IMR-90 (cell line): ENCODE measurements at places on chromosomes 6 and 20. TPM values are rescaled to one million over a fixed set of nuclear protein-coding genes. Genes with fewer than 3 reads are reported as not detected.

GRCh38 chr6:46983007-46983411 is 59.1 kb downstream of the ADGRF1 start:
- DNase-seq: no peak

DNA sequence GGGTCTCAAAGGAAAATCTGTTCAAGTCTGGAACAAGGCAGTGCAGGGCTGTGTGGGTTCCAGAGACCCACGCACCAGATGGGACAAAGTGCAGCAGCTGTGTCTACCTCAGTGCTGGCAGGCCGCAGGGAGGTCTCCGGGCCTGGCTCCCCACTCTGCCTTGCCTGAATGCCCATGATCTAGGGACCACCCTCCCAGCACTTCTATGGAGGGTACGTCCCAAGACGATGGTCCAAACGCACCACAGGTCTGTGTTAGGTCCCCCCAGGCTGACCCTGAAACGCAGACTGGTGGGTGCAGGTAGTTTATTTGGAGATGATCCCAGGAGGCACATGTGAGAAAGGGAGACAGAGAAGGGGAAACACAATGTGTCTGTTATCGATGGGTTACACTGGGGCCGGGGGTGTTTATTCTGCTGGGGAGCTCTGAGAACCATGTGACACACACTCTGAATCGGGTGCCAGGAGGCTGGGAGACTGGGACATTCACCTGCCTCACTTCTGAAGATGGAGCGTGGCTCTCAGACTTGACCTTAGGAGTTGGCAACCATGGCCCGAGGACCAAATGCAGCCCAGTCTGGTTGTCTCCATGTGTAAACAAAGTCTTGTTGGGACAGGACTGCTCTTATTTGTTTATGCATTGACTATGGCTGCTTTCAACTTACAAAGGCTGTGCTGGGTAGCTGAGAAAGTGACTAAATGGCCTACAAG is 21.7 kb downstream of the CST9L start:
- DNase-seq: no peak

DNA sequence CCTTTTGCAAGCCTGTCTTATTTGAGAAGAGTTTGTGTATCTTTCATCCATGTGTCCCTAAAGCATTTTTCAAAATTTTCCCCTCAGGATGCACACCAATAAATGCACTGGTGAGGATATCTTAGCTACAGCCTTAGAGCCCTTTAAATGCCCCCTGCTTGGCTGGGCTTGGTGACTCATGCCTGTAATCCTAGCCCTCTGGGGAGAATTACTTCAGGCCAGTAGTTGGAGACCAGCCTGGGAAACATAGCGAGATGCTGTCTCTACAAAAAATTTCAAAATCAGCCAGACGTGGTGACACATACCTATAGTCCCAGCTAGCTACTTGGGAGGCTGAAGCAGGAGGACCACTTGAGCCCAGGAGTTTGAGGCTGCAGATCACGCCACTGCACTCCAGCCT is 33.8 kb upstream of the PLCB4 start:
- DNase-seq: peak; percentile 94

DNA sequence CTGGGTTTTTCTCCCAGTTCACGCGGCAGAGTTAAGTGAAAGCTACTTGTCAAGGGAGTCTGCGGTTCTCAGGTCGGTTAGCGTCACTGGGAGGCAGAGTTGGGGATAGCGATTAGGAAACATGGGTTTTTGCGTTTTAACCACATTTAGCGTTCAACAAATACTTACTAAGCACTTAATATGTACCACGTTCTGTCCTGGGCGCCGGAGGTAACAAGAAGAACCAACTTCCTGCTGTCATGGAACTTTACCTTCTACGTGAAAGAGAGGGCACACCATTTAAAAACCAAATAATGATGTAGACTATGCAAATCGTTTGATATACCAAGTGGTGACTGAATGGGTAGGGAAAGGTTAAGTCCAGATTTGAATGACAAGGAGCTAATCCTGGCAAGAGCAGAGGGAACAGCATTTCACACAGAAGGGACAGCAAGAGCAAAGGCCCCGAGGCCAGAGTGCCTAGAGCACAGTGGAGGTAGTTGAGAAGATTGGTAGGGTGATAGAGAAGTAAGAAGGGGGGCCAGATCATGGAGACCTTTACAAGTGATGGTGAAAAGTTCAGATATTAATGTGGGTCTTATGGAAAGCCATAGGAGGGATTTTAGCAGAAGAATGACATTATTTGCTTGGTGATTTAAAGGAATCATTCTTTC is 744 bp downstream of the RIOK1 start:
- DNase-seq: no peak

- DNase-seq: peak; percentile 94
Observed at GRCh38 chr6:112298816-112299281, 44.5 kb upstream of the LAMA4 start.

DNA sequence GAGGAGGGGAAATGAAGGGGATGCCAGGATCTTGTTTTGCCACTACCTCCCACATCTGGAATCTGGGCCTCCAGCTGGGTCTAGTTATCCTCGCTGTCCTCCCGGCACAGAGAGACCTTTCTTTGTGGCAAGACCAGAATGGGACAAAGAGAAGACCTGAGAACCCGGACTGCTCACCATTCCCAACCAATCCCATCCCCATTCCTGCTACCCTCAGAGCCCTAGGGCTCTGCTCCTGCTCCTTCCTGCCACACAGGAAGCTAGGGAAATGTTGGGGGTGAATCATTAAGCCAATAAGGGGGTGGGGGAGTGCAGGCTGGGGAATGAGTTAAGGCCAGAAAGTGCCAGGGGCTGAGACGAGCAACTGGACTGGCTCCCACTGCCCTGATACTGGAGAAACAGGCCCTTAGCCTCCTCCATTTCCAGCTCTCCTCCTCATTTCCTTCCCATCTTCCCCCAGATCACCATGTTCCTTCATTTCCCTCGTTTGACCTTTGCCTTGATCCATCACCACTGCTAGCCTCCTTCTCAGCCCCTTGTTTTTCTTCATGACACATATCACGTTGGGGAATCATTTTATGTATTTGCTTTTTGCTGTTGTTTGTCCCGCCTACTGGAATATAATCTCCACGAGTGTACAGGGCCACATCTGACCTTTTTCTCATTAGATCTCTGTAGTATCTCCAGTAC is 4.6 kb upstream of the IER3 start:
- peak; percentile 48 for DNase-seq

GRCh38 chr6:10837009-10837621 is 1.2 kb downstream of the MAK start:
- no peak for DNase-seq

DNA sequence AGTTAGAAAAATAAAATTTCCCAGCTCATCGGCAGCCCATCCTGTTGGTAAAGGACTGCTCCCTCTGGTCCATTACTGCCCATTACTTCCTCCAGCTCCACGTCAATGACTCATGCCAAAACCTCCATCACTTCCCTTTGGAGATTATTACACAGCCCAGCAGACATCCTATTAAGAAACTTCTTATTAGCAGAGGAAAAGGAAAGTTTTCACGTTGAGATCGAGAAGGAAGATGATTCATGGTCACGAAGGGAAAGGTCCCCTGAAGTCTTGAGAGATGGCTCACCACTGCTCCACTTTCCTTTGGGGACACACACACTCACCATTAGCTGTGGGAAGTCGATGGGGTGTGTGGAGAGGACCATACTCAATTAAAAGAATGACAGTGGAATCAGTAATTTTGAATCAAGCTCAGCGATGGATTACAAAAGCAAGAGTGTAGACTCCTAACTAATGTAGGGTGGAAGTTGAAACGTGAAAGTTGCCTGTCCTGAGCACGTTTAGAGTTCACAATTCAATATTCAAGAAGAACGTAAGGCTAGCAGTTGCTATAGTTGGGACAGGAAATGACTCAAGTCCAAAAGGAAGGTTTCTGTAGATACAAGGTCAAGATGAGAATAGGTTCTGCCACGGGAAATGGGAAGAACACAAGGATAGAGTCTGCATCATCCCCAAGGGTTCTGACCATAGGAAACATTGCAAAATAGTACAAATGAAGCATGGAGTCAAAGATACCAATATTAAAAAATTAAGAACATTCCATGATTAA is 21.6 kb downstream of the SASH1 start:
- peak; percentile 76 for DNase-seq

- DNase-seq: no peak
Observed at GRCh38 chr20:61979701-61980635, 85.7 kb downstream of the TAF4 start.

DNA sequence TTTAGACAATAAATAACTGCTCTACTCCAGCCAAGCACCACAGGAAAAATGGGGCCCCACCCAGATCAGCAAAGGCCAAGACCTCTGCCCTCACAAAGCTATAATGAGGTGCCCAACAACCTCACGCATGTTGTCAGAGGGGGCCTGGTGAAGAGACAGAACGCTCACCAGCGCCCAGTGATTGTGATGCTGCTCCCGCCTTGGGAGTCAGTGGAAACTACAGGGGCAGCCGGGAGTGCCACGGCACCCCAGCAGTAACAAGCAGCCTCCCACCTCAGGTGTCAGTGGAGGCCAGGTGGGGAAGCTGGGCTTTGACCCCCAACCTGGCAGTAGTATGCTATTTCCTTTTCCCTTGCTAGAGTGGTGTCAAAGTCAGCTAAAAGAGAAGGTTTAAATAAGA is 47.4 kb downstream of the TCP11 start:
- no peak for DNase-seq

DNA sequence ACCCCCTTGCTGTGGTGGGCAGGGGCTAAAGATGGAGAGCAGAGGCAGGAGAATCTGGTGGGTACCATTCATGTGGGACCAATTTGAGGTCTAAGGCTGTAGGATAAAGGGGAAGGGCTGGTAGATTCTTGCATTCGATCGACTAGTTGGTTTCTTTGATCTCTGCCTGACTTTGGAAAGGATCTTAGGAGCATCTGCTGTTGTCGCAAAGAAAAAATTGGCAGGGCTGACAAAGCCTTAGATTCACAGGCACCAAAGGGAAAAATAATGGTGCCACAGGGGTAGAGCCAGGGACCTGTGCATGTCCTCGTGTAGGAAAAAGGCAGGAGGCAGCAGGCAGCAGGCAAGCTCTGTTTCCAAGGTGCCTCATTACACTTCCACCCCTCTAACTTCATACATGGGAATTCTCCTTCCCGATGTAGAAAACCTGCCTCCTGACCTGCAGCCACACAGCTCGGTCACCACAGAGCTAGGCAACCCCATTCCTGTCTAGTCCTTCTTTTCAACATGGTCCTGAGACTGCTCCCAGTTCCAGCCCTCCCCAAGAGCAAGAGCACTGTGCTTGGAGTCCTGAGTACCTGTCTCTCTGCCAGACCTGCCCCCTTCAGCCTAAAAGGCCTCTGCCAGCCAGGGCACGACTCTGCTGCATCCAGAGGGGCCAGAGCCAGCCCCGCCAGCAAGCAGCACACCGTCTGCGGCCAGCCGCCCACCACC is 71.9 kb downstream of the FGD2 start:
- DNase-seq: no peak

DNA sequence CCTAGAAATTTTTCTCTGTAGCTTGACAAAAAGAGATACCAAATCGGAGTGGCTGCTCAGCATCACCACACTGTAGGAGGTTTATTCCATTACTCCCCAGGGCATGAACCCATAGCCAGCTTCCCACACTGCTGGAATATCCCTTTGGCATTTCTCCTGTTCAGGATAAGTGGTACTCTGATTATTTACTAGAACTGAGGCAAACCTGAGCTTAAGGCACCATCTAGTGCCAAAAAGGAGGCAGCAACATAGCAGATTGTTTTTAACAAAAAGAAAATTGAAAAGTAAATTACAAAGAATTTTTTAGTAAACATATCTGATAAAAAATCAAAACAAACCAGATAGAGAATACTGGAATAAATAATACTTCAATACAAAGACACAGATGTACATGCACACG is 181.7 kb downstream of the WDR27 start:
- peak; percentile 70 for DNase-seq

The ANKEF1 gene
- total RNA-seq: 0.54 and 0.56 TPM in 2 replicates

The CAGE1 gene
- under 0.01 TPM in 1 of 2 replicates, not detected in the other for total RNA-seq

The TMEM200A gene
- 37.1 and 47.8 TPM in 2 replicates for total RNA-seq

The FGD2 gene
- not detected in 2 replicates for total RNA-seq

The ECHDC1 gene
- 40.3 and 114 TPM in 2 replicates for total RNA-seq
